COR-L47 (cell line): ENCODE measurements at places on chromosomes 2 and 18.

GRCh38 chr2:28593160-28593755, 97.4 kb downstream of the PLB1 start:
- no peak for DNase-seq

GRCh38 chr2:130963849-130964793, 127.4 kb downstream of the ARHGEF4 start:
- DNase-seq = peak; percentile 10

- peak; percentile 92 for DNase-seq
Observed at GRCh38 chr2:74735564-74735963, 81.5 kb downstream of the SEMA4F start.

- no peak for DNase-seq
Observed at GRCh38 chr2:4214444-4215205, 511.2 kb downstream of the DCDC2C start.

DNA sequence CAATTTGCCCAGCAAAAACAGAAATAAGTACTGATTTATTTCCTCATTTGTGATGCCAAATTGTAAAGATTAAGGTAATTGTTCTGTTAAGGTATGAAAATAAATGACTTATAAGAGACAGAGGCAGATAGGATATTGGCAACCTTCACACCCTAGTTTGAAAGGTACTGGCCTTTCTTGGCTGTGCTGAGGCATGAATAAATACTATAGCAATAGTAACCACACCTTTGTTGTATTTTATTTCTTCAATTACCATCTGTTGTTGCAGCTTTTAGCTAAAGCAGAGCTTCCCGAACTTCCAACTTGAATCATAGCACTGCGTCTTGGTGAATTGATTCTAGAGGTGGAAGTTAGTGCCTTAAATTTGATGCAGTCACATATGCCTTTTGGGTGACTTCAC, 55.9 kb downstream of the FMNL2 start:
- no peak for DNase-seq

GRCh38 chr2:200617156-200618053, 31.6 kb downstream of the AOX1 start:
- no peak for DNase-seq

DNA sequence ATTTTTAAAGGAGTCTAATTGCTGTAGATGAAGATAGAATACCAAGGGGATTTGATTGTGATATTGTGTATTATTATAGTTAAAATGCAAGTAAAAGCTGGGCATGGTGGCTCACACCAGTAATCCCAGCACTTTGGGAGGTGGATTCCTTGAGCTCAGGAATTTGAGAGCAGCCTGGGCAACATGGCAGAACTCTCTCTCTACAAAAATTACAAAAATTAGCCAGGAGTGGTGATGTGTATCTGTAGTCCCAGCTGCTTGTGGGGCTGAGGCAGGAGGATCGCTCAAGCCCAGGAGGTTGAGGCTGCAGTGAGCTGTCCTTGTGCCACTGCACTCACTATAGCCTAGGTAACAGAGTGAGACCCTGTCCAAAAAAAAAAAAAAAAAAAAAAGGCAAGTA, 687.0 kb downstream of the NUP35 start:
- no peak for DNase-seq

- DNase-seq = no peak
Observed at GRCh38 chr2:67399144-67399543, 2.0 kb downstream of the ETAA1 start.

- no peak for DNase-seq
Observed at GRCh38 chr2:32594573-32594972, 33.3 kb upstream of the TTC27 start.

- DNase-seq = no peak
Observed at GRCh38 chr18:36702401-36703013, 126.3 kb downstream of the TPGS2 start.

DNA sequence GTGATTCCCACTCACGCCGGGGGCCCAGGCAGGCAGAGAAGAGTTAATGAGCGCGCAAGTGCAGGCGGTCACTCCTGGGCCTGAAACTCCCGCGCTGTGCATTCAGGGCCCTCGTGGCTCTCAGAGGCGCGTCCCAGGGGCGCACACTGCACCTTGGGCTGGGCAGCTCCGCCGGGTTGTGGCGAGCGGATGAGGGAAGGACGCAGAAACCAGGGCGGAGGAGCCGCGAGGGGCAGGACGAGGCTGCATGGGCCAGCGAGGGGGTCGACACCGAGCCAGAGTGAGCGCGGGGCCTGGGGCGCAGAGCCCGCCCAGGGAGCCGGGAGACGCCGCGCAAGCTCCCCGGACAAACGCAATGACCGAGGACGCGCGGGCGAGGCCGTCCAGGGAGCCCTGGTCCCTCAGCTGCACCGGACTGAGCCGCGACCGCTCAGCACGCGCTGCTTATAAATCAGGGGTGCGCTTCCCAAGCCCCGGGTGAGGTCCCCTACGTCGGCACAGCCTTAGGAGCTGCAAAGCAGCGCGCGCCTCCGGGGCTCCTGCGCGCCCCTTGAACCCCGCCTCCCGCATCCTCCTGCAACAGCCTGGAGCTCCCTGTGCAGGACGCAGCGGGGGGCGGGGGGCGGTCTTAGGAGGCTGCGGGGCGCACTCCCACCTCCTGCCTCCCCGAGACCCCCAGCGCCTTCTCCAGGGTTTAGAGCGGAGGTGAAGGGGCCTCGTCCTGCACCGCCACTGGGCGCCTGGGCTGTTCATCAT, 180.2 kb upstream of the ALKAL2 start:
- no peak for DNase-seq

DNA sequence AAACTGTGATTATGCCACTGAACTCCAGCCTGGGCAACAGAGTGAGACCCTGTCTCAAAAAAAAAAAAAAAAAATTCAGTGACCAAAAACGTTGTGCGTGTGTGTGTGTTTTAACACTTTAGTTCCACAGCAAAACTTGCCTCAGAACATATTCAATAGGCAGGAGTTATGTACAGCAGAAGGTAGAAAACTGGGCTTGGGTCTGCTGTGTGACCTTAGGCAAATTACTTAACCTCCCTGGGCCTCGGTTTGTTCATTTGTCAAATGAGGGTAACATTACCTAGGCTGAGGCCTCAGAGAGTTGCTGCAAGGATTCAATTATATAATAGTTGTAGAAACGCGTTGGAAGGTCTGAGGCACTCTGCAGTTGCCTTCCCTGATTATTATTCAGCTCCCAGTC, 10.3 kb upstream of the SCG2 start:
- no peak for DNase-seq

DNA sequence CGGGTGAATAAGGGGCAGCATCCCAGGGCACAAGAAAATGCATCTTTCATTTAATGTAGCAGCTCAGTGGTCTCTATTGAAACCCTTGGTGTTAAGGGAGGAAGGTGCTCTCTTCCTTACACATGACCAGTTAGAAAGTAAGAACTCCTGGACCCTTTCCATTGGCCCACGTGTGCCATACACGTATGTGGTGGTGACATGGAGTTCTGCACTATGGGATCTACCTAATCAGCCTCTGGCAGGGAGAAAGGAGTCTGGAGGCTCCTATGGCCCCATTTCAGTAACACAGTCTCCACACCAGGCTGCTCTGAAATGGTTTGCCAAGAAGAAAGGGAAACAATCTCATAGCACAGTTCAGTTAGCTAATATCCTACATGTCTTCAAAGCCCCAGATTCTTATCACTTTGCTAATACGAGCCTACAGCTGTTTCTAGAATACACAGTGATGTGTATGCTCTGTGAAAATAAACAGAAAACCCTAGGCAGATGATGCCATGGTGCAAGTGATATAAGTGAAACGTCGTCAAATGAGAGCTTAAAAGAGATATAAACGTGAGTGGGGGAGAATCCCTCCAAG, 7.0 kb downstream of the EFEMP1 start:
- DNase-seq = no peak

DNA sequence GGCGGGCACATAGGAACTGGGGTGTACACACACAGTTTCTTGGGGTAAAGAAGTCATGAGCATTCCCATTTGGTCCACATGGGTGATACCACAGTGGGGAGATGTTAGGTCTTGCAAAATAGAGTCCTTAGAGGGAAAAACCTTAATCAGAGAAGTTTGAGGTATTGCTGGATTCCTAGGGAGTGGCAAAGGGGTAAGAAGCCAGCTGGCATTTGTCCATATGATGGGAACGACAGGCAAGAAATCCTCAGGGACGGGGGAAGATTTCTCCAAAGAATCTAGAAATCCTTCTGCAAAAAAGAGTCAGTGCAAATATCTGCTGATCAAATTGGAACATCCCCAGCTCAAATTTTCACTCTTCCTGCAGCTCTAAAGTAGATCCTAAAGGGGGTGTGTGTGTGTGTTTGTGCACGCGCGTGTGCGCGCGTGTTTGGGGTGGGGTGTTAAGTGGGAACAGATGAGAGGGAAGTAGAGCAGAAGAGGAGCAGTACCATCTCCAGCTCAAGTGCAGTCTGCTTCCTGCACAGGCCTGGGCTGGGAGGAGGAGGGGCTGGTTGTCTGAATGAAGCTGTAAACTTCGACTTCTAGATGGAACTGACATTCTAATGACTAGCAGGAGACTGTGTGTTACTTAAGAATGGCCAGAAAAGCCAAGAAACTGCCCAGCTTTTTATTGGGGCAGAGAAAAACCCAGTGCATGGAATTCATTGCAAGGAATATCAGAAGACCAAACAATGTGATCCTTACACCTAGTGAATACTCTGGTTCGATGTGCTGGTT, 168.0 kb downstream of the SPP2 start:
- no peak for DNase-seq

DNA sequence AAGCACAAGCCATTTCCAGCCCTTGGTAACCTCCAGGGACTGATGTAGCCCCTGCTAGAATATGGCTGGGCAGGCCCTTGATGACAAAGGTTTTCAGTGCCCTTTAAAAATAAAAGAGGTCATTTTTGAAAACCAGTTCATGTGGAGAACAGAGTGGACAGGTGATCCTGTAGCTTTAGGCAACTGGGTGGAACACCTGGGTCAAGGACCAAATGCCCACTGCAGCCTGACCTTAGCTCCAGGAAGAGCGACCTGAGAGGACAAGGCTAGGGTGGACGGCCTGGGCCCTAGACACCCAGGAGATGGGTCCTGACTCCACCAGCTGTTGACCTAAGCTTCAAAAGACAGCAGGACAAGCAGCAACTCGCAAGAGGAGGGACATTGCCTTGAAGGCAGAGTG, 116.6 kb downstream of the LIPG start:
- no peak for DNase-seq

- no peak for DNase-seq
Observed at GRCh38 chr2:104826016-104826415, 27.9 kb upstream of the POU3F3 start.

DNA sequence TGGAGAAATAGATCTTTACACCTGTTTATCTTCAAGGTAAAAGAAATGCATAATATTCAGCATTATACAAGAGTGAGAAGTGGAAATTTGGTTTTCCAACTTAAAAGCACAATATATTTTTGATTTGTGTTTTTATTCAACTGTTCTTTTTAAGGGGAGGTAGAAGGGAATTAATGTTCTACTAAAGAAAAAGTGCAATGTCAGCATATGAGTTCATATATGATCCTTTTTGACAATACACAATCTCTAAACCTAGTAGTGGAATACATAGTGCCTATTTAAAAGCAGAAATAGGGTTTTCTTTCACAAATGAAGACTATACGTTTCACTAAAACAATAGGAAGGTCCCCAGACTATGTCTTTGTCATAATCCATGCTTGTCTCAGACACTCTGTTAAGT, 63.2 kb upstream of the ATP5MC3 start:
- no peak for DNase-seq

DNA sequence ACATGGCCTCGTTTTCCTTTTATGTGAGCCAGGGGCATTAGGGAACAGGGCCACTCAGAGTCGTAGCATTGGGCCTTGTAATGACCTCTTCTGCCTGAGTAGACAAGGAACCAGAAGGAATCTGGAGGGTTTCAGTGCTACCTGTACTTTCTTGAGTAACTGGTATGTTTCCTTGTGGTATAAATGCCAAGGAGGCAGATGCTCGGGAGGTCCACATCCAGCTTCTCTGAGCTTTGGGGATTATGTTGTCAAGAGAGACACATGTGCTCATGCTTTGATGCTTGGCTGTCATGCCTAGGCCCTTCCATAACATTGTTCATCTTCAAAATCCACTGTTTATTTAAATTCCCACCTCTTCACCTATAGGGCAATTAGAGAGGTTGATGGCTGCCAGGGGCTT, 26.3 kb downstream of the FOSL2 start:
- no peak for DNase-seq

DNA sequence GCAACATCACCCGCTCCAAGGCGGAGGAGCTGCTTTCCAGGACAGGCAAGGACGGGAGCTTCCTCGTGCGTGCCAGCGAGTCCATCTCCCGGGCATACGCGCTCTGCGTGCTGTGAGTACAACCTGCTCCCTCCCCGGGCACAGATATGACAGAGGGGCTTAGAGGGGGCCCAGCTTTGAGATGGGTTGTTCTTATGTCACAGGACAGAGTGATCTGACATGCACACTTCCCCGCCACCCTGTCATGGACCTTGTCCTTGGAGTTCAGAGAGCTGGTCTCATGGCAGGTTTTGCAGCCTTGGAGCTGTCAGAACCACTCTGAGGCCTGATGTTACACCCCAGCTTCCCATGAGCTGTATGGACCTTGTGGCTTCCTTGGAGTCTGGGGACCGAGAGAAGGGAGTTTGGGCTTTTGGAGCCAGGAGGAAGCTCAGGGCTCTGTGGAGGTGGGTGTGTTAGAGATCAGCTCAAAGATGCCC, 398 bp downstream of the INPP5D start:
- no peak for DNase-seq

DNA sequence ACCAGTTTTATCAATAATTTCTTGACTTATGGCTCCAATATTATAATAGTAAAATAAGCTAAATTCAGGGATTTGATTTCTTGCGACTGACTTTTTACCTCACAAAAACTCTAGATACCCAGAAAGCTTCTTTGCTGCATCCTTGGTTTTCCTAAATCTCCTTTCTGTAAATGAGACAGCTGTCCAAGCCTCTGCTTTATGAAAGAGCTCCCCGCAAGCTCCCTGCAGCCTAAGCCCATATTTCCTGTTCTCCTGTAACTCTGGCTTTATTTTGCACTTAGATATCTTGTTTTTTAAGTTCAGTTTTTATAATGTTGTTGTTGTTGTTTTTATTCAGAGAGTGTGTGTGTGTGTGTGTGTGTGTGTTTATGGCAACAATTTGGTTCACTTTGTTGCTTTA, 361.7 kb upstream of the PKDCC start:
- DNase-seq = no peak

- peak; percentile 18 for DNase-seq
Observed at GRCh38 chr2:113080134-113080533, 12.4 kb downstream of the IL1F10 start.

DNA sequence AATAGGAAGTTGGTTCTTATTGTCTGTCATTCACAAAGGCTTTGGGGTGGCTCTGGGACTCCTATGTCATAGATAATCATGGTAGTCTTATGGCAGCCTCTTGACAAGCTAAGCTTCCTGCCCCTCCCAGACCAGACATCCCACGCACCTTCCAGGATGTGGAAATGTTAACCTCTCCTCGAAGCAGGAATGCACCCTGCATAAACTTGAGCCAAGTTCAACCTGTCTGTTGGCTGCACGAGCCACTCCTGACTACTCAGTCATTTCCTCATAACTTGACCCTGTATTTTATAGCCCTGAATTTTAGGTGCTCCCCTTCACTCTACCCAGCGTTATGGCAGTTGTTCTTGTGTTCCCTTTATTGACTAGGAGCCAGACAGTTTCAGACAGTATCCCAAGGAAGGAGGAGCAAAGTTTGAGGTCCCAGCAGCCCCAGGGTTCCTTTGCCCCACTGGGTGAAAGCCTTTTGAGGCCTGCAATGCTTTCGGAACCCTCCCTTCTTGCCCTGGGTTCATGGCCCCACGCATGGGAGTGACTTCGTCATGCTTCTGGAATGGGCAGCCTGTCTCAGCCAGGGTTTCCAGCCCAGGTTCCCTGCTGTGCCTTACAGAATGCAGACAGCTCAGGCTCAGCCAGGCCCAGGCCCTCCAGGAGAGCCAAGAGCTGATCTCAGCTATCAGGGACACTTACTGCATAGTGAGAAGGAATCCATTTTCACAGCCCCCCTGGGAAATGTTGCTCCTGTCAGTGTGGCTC, 15.6 kb upstream of the INO80C start:
- no peak for DNase-seq
